ENCODE measurements at places on chromosomes 6 and 20. TPM values are rescaled to one million over a fixed set of nuclear protein-coding genes. Genes with fewer than 3 reads are reported as not detected.
A peak's percentile ranks its signal among the peaks of the same experiment; 100 is the strongest.

DNA sequence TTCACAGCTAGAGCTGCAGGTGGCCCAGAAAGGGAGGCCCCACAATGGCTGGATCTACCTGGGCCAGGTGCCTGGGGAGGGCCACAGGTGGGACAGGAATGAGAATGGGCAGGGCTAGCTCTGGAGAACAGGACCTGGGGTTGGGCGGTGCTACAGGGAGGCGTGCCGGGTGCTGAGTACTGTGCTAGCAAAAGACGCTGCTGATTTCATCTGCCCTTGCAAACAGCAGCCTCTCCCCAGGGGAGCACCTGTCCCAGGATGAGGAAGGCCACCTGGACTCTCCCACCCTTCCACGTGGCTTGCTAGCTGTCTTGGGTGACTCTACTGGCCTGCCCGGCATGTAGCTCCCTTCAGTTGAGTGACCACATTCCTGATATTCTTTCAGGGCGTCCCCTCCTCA is 6.6 kb upstream of the YTHDF1 start:
- no peaks in the 10 kb centered on the region for H3K36me3 ChIP-seq
- H3K4me3 ChIP-seq, result no peak overlapping the region
- peaks cover 11% of the 10 kb centered on the region for H3K27me3 ChIP-seq

- H3K27me3 ChIP-seq, result no peaks in the 10 kb centered on the region
- H3K36me3 ChIP-seq, result no peaks in the 10 kb centered on the region
- no peak for DNase-seq
- H3K4me1 ChIP-seq, result peaks cover 4% of the 10 kb centered on the region
These were observed 17.6 kb upstream of the IFNGR1 start for GRCh38 chr6:137236581-137237355.

- H3K4me1 ChIP-seq, result no peaks in the 10 kb centered on the region
- DNase-seq, result peak; percentile 48
- no peak overlapping the region for H3K4me3 ChIP-seq
- H3K27ac ChIP-seq, result no peak overlapping the region
- peaks cover 34% of the 10 kb centered on the region for H3K36me3 ChIP-seq
These were observed 63.3 kb upstream of the PTGIS start for GRCh38 chr20:49631061-49631716.

DNA sequence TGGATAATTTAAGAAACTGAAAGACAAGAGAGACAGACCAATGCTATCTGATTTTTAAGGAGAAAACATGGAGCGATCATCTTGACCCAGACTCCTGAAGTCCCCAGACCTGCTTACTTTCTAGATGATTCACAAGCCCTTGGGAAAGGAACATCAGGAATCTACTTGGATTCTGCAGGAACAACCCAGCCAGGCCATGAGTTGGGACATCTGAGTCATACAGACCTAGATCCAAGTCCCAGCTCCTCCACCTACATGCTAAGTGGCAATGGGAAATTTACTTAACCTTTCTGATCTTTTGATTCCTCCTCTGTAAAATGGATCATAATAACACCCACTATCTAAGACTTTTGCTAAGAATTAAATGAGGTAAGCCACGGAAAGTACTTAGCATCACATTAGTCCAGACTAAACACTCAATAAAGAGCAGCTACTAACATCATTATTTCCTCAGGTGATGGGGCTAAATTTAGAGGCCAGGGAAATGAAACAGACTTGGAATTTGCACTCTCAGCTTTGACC is 61.0 kb upstream of the MAFB start:
- no peaks in the 10 kb centered on the region for H3K4me1 ChIP-seq
- H3K27me3 ChIP-seq, result peaks cover 15% of the 10 kb centered on the region
- no peak overlapping the region for H3K27ac ChIP-seq
- no peak overlapping the region for H3K4me3 ChIP-seq
- no peaks in the 10 kb centered on the region for H3K36me3 ChIP-seq

GRCh38 chr20:17572034-17572638 is 2.3 kb downstream of the DSTN start:
- H3K27me3 ChIP-seq, result no peaks in the 10 kb centered on the region
- no peak overlapping the region for H3K27ac ChIP-seq
- H3K36me3 ChIP-seq, result peaks cover 21% of the 10 kb centered on the region
- no peak for DNase-seq
- no peaks in the 10 kb centered on the region for H3K4me1 ChIP-seq

DNA sequence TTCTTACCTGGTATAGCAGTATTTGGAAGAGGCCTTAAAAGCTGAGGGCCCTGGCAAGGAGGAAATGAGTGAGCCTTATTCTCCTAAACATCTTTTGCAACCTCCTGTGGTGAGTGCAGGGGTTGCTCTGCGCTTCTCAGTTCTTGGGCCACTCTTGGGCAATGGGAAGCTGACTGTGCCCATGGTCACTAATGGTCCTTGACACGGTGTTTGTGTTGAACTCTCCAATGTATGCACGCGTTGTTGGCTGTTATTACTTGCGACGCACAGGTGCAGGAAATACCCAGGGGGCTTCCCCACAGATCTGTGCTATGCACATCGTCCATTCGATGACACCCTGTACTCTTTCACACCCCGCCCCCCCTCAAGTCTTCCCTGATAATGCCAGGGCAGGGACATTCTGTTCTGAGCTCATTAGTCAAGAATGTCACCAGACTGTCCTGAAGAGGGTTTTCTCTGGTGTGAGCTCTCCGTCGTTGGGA is 79.7 kb downstream of the EDN1 start:
- no peaks in the 10 kb centered on the region for H3K36me3 ChIP-seq
- no peak overlapping the region for H3K4me3 ChIP-seq
- H3K27ac ChIP-seq, result no peak overlapping the region

GRCh38 chr20:57808264-57809070 is 98.7 kb upstream of the PMEPA1 start:
- no peaks in the 10 kb centered on the region for H3K27me3 ChIP-seq
- H3K4me1 ChIP-seq, result peaks cover 14% of the 10 kb centered on the region
- no peak overlapping the region for H3K4me3 ChIP-seq

- DNase-seq, result peak; percentile 88
- no peaks in the 10 kb centered on the region for H3K36me3 ChIP-seq
- H3K27ac ChIP-seq, result no peak overlapping the region
- H3K27me3 ChIP-seq, result no peaks in the 10 kb centered on the region
- peaks cover 6% of the 10 kb centered on the region for H3K4me1 ChIP-seq
These were observed 169.7 kb downstream of the EYA4 start for GRCh38 chr6:133410638-133411435.

GRCh38 chr6:166569206-166569605 is 17.3 kb downstream of the RAMACL start:
- DNase-seq, result peak; percentile 48
- no peaks in the 10 kb centered on the region for H3K27me3 ChIP-seq
- no peak overlapping the region for H3K4me3 ChIP-seq

- no peak overlapping the region for H3K27ac ChIP-seq
- H3K4me1 ChIP-seq, result no peaks in the 10 kb centered on the region
- no peaks in the 10 kb centered on the region for H3K36me3 ChIP-seq
- H3K27me3 ChIP-seq, result no peaks in the 10 kb centered on the region
- no peak overlapping the region for H3K4me3 ChIP-seq
These were observed 630.3 kb upstream of the MAN1A1 start for GRCh38 chr6:119979862-119980261.

DNA sequence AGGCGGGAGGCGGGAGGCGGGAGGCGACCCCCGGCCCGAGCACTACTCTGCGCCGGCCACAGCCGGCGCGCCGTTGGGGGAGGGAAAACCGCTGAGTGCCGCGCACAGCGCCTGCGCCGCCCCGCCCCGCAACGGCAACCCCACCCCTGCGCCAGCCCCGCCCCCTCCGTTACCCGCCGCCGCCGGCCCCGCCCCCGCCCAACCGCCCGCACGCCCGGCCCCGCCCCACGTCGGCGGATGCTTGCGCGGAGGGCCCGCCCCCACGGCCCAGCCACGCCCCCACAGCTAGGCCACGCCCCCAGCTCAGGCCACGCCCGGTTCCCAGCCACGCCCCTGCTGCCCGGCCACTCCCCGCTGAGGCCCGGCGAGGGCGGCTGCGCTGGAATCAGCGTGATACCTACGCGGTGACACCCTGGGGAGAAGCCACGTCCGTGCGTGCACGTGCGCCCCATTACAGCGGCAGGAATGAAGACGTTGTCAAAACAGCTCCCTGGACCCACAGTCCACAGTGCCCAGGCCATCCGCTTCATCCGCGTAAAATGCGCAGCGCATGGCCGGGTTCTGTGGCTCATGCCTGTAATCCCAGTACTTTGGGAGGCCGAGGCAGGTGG is at the start of gene TCFL5:
TSS of gene TCFL5 (minus strand) at position 97 of the 611 bp plus-strand sequence. CDS start 152 bp downstream, outside the sequence.
- no peaks in the 10 kb centered on the region for H3K4me1 ChIP-seq
- peak; percentile 96 for DNase-seq
- no peaks in the 10 kb centered on the region for H3K27me3 ChIP-seq
- peaks cover 8% of the 10 kb centered on the region for H3K36me3 ChIP-seq

DNA sequence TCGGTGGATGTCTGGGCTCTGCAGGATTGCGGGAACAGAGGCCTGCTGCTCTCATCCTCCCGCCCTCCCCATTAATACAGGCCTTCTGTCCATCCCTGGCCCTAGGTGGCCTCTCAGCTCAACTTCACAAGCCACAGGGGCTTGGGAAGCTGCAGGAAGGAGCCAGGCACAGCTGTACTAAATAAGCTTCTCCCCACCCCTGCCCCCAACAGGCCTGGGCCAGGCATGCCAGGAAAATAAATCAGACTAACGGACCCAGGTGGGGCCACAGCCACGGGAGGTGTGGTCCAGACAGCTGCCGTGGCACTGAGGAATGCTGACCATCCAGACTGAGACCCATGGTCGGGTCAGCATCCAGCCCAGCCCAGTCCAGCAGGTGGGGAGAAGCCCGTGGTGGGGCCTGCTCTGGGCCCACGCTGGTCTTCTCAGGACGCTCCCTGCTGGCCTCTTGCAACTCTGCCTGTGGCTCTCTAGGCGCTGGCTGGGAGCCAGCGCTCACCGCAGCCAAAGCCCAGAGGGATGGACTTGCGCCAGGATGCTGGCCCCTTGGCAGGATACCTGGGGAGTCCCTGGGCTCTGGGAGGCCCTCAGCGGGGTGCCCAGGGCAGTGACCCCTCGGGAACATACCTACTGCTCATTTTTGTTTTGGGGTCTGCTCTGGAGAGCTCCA is 8.6 kb upstream of the YTHDF1 start:
- DNase-seq, result peak; percentile 71
- H3K27me3 ChIP-seq, result peaks cover 11% of the 10 kb centered on the region
- H3K4me1 ChIP-seq, result no peaks in the 10 kb centered on the region
- peak overlapping the region; percentile 11 for H3K27ac ChIP-seq
- H3K4me3 ChIP-seq, result no peak overlapping the region

DNA sequence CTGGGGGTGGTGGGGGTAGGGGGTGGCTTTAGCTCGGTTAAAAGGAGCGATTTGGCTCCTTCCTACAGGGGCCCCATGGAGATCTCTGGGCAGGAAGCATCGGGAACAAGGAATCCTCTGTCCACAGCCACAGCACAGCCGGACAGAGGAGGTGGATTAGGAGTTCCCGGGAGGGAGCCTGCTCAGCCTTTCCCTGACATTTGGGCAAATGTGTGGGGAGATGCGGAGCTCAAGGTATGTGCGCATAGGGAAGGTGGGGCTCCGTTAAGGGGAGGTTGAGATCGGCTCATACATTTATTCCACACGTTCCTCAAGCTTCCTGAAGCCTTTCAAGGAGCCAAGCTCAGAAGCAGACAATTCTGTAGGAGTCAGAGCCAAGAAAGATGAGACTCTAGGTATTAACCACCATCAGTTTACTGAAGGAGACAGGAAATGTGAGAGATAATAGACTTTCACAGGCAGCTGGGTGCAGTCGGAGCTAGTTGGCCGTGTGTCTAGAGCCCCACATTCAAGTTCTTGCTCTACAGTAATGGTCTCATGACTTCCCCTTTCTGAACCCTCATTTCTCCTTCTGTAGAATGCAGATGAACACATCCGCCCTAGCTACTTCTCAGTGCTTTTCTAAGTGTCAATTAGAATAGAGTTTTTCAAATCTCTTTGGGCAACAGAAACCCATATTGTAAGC is 40.8 kb upstream of the EPB41L1 start:
- H3K4me1 ChIP-seq, result no peaks in the 10 kb centered on the region
- peak; percentile 61 for DNase-seq
- no peak overlapping the region for H3K4me3 ChIP-seq
- H3K27me3 ChIP-seq, result no peaks in the 10 kb centered on the region
- no peaks in the 10 kb centered on the region for H3K36me3 ChIP-seq

DNA sequence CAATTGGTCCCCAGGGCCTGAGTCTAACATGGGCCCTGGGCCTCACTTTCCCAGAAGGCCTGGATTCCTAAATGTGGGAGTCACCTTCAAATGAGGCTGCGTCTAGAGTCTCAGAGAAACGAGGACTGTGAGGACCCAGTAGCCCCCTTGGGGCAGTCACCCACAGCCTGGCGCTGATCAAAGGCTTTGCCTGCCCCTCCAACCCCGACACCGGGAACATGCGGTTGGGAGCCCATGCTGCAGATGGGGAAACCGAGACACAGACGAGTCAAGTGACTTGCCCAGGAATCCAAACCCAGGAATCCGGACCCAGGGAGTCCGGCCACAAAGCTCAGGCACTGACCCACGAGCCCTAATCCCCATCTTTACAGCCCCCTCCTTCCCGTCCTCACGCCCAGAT is 209.7 kb downstream of the PREX1 start:
- no peak overlapping the region for H3K27ac ChIP-seq
- no peaks in the 10 kb centered on the region for H3K27me3 ChIP-seq
- H3K4me1 ChIP-seq, result no peaks in the 10 kb centered on the region
- H3K4me3 ChIP-seq, result no peak overlapping the region
- H3K36me3 ChIP-seq, result no peaks in the 10 kb centered on the region

DNA sequence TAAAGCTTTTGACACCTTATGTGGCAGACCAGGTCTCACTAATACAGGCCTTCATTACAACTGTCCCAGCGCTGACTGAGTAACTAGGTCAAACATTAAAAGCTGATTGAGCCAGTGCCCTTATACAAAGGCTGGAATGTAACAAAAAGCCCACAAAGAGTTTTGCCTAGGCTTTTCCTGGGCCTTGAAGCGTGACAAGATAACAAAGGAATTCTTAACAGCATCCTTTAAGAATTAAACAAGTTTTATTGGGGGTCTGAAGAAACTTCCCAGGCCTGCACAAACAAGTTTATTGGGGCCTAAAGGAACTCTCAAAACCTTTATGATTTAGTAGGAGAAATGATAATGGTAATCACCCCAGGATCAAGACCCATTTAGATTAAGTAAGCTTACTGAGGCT is 267.6 kb upstream of the FAM83B start:
- H3K4me1 ChIP-seq, result peaks cover 9% of the 10 kb centered on the region
- H3K36me3 ChIP-seq, result no peaks in the 10 kb centered on the region
- H3K27ac ChIP-seq, result peak overlapping the region; percentile 42

GRCh38 chr6:133681891-133682290 is 207.0 kb upstream of the TCF21 start:
- no peak overlapping the region for H3K4me3 ChIP-seq
- no peaks in the 10 kb centered on the region for H3K36me3 ChIP-seq
- no peaks in the 10 kb centered on the region for H3K4me1 ChIP-seq
- peak overlapping the region; percentile 50 for H3K27ac ChIP-seq
- peak; percentile 54 for DNase-seq
- H3K27me3 ChIP-seq, result no peaks in the 10 kb centered on the region

Gene SH3BGRL2
- 36.1 TPM for total RNA-seq

Gene HSPA1L
- 0.87 TPM for total RNA-seq

Gene ZFP57
- 0.59 TPM for total RNA-seq

Gene NCOA7
- 11.4 TPM for total RNA-seq

Gene NOTCH4
- 2.2 TPM for total RNA-seq
